ENCODE measurements at places on chromosomes 7 and 10.

GRCh38 chr7:118657391-118658005 lies 433.0 kb downstream of the ANKRD7 start:
- no peak for DNase-seq

- no peak for DNase-seq
These were observed 38.8 kb upstream of the ZNF365 start for GRCh38 chr10:62335326-62335725.

DNA sequence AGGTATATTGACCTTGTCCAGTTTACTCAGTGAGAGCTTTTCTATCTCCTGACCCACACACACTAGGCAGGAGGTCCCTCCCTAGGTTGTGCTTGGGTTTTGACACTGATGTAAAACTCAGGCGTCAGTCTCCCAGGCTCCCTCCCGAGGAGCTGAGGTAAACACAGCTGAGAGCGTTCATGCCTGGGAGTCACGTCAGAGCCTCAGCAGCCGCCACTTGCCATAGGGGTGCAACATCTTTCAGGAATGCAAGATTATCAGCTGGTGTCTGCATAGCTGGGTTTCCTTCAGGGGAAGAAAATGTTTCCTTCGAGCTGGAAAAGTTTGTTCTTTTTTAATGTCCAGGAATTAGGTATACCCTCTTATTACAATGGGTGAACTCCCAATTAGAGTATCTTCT lies 70.6 kb downstream of the FGFR2 start:
- no peak for DNase-seq

- DNase-seq = no peak
These were observed 48.1 kb downstream of the SAMD8 start for GRCh38 chr10:75159519-75159918.

DNA sequence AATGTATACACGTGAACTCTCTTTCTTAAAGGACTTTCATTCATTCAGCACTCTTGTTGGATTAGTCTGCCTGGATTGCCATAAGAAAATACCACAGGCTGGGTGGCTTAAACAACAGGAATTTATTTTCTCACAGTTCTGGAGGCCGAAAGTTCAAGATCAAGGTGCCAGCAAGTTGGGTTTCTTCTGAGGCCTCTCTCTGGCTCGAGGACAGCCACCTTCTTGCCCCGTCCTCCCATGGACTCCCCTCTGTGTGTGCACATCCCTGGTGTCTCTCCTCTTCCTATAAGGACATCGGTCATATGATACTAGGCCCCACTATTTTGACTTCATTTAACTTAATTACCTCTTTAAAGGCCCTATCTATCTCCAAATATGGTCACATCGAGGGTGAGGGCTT lies 110.4 kb upstream of the BMPER start:
- no peak for DNase-seq

DNA sequence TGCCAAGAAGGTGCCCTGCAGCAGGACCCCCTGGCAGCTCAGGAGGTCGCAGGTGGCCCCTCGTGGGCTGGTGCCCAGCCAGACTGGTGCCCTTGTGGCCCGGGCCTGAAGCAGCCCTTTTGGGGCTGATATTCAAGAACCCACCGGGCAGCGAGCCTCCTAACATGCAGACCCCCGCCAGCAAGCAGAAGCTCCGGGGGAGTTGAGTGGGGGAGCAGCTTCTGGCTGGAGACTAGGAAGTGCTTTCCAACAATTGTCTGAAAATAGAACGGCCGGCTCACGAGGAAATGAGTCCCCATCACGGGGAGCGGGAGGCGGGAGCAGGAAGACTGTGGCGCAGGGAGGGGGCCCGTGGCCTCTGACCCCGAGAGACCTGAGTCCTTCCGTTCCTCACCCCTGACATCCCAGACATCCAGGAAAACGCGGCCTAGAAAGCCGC lies 9.5 kb upstream of the INTS1 start:
- peak; percentile 38 for DNase-seq

DNA sequence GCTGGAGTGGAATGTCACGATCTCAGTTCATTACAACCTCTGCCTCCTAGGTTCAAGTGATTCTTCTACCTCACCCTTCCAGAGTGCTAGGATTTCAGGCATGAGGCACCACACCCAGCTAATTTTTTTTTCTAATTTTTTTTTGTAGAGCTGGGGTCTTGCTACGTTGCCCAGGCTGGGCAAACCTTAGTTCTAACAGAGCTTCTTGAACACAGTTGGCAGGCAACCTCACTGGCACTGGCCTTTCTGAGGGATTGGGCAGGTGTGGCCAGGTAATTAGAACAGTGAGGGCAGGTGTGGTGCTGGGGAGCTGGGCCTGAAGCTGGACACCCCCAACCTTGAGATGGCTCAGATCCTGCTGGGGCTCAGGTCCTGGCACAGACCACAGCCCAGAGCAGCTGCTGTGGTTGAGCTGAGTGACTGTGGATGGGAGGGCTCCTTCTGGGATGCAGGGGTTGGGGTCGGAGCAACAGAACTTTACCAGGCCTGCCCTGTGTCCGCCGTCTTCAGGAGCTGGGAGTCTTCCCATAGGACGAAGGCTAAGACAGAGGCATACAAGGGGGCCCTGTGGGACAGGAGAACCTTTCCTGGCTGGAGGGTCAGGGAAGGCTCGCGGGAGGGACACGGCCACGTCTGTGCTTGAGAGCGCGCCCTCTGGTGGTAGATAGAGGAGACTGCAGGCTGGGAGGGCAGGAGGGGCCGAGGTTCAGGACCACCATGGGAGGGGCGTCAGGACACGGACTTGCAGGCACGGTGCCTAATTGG lies 48.2 kb downstream of the COL26A1 start:
- DNase-seq = peak; percentile 31

- no peak for DNase-seq
These were observed 494.8 kb downstream of the PARD3 start for GRCh38 chr10:34320265-34320664.

GRCh38 chr10:99235658-99236626 lies at the start of gene HPSE2:
HPSE2 (minus strand) TSS chr10:99235852.
- no peak for DNase-seq

DNA sequence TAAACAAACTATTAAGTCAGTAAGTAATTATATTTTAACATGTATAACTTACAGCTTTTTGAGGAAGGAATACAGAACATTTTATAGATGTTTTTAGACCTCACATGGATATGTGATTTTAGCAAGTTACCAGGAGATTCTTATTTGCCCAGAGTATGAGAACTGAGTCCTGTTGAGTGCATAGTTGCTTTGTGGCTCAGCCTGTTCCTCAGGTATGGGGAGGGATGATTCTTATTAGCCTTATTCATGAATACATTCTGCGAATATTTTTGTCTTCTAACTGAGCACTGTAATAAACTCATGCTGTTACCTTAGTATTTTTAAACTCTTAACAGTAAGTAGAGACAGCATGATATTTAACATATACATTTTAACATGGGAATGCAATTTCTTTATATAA lies 17.9 kb downstream of the BTAF1 start:
- DNase-seq = no peak

GRCh38 chr10:93462881-93463280 lies 19.3 kb downstream of the MYOF start:
- DNase-seq = no peak

GRCh38 chr10:121615836-121616235 lies 17.6 kb upstream of the FGFR2 start:
- DNase-seq = peak; percentile 63

GRCh38 chr7:85489498-85489897 lies 302.6 kb upstream of the SEMA3D start:
- DNase-seq = no peak

Data from muscle of arm (tissue), 14 donors.